Glomerular endothelial cell (primary cell): ENCODE measurements at places on chromosomes 11 and 22. TPM values are rescaled to one million over a fixed set of nuclear protein-coding genes. Genes with fewer than 3 reads are reported as not detected.

Gene SPON1
- total RNA-seq = 0.47 and 17.1 TPM in 2 replicates

Gene MUC6
- total RNA-seq = not detected in 2 replicates

Gene CYTH4
- 0.24 and 0.47 TPM in 2 replicates for total RNA-seq

Gene APOL4
- 2.7 and 2.9 TPM in 2 replicates for total RNA-seq

Gene UCP2
- total RNA-seq = 15.3 and 23.7 TPM in 2 replicates

Gene SHISA8
- total RNA-seq = not detected in 2 replicates

Gene RAB38
- 2.7 and 15.7 TPM in 2 replicates for total RNA-seq

Gene ADSL
- total RNA-seq = 81.6 and 112 TPM in 2 replicates
